ENCODE measurements at places on chromosomes 11 and 22.

GRCh38 chr11:107076832-107077231 is 58.6 kb upstream of the GUCY1A2 start:
- no peak for DNase-seq

GRCh38 chr11:7530013-7530640 is 16.3 kb downstream of the PPFIBP2 start:
- no peak for DNase-seq

GRCh38 chr11:33687733-33688479 is 12.7 kb downstream of the C11orf91 start:
- peak; percentile 24 for DNase-seq

DNA sequence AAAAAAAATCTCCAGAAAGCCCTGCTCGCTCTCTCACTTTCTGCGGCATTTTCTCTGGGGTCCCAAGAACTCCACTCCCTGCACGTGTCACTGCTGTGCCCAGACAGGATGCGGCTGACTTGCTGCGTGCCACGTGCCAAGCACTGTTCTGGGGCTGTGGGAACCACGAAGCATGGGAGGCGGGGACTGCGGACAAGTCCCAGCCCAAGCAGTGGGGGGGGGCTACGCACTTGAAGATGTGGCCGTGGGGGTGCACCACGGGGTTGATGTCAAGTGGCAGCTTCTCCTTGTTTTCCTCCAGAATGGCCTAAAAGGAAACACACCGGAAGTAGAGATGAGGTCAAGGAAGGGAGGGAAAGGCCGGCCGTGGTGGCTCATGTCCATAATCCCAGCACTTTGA is 10.8 kb downstream of the TTLL12 start:
- no peak for DNase-seq

GRCh38 chr22:22462813-22463567 is 45.6 kb downstream of the ZNF280B start:
- DNase-seq = no peak

All from activated CD4-positive, alpha-beta T cell treated with anti-CD3 and anti-CD28 coated beads for 48 hours (primary cell).